ENCODE measurements at places on chromosomes 11 and 22.
A peak's percentile ranks its signal among the peaks of the same experiment; 100 is the strongest.

GRCh38 chr11:71518506-71519471 lies 8.3 kb upstream of the KRTAP5-7 start:
- no peaks in the 10 kb centered on the region for H3K27me3 ChIP-seq
- no peak overlapping the region for H3K27ac ChIP-seq
- DNase-seq: no peak

GRCh38 chr11:86156397-86156955 lies 87.6 kb upstream of the PICALM start:
- no peak overlapping the region for H3K27ac ChIP-seq
- no peaks in the 10 kb centered on the region for H3K36me3 ChIP-seq
- no peak overlapping the region for H3K4me3 ChIP-seq
- no peak for DNase-seq
- peaks cover 2% of the 10 kb centered on the region for H3K27me3 ChIP-seq
- peaks cover 12% of the 10 kb centered on the region for H3K4me1 ChIP-seq

- no peaks in the 10 kb centered on the region for H3K36me3 ChIP-seq
- DNase-seq: no peak
- H3K4me1 ChIP-seq: peaks cover 72% of the 10 kb centered on the region
- H3K4me3 ChIP-seq: no peak overlapping the region
- H3K27ac ChIP-seq: peak overlapping the region; percentile 50
Measured at GRCh38 chr11:95676308-95676707, 113.3 kb downstream of the FAM76B start.

- DNase-seq: no peak
- H3K27ac ChIP-seq: no peak overlapping the region
- no peaks in the 10 kb centered on the region for H3K4me1 ChIP-seq
- no peak overlapping the region for H3K4me3 ChIP-seq
- H3K36me3 ChIP-seq: no peaks in the 10 kb centered on the region
Measured at GRCh38 chr22:48881326-48881980, 946.2 kb downstream of the BRD1 start.

- no peaks in the 10 kb centered on the region for H3K27me3 ChIP-seq
- no peak overlapping the region for H3K4me3 ChIP-seq
- peaks cover 27% of the 10 kb centered on the region for H3K4me1 ChIP-seq
- H3K36me3 ChIP-seq: no peaks in the 10 kb centered on the region
Measured at GRCh38 chr11:6377902-6378639, 12.2 kb upstream of the SMPD1 start.

- H3K36me3 ChIP-seq: peaks cover 7% of the 10 kb centered on the region
- no peak for DNase-seq
- H3K27ac ChIP-seq: peak overlapping the region; percentile 28
- H3K27me3 ChIP-seq: no peaks in the 10 kb centered on the region
- H3K4me1 ChIP-seq: peaks cover 80% of the 10 kb centered on the region
Measured at GRCh38 chr22:40237241-40237640, 59.5 kb downstream of the TNRC6B start.

DNA sequence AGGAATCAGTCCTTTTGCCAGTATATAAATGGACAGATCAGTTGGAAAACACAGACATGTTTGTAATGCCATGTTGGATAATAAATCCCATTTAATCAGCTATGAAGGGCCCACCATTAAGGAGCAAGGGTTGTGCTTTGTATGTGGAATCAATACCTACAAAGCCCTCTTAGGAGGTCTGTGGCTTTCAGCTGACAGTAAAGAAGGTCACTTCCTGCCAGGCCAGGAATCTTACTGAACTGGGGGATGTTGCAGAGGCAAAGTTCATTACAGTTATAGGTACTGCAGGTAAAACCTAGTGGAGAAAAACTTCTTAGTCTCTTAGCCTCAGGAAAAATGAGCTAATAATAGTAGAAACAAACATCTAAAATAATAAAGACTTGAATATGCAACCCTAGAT lies 129.5 kb downstream of the FAM76B start:
- H3K36me3 ChIP-seq: no peaks in the 10 kb centered on the region
- no peak overlapping the region for H3K27ac ChIP-seq
- H3K27me3 ChIP-seq: no peaks in the 10 kb centered on the region
- no peak overlapping the region for H3K4me3 ChIP-seq

DNA sequence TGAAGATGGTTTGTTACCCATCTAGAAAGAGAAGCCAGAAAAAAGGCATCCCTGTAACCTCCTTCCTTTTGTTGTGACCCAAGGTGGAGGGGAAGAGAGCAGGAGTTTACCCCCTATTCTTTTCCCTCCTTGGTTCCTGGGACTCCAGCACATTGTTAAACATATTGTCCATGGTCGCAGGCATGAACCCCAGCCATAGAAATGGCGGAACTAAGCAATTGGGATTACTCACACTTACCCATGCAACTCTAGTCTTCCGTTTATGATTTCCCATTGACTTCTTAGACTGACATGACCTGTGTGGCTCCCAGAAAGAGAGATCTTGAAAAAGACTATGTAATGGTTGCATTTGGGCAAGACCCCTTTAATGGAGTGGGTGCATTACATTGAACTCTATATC lies 45.4 kb downstream of the OR4C46 start:
- H3K4me3 ChIP-seq: no peak overlapping the region
- no peaks in the 10 kb centered on the region for H3K4me1 ChIP-seq
- no peak overlapping the region for H3K27ac ChIP-seq
- H3K27me3 ChIP-seq: no peaks in the 10 kb centered on the region

- no peak for DNase-seq
- no peaks in the 10 kb centered on the region for H3K27me3 ChIP-seq
- peaks cover 29% of the 10 kb centered on the region for H3K36me3 ChIP-seq
- no peaks in the 10 kb centered on the region for H3K4me1 ChIP-seq
- H3K4me3 ChIP-seq: no peak overlapping the region
Measured at GRCh38 chr22:21970037-21970799, 12.4 kb downstream of the TOP3B start.

- H3K27ac ChIP-seq: no peak overlapping the region
- peaks cover 4% of the 10 kb centered on the region for H3K36me3 ChIP-seq
- no peaks in the 10 kb centered on the region for H3K4me1 ChIP-seq
- H3K27me3 ChIP-seq: no peaks in the 10 kb centered on the region
- DNase-seq: no peak
Measured at GRCh38 chr22:42134100-42135020, 3.8 kb upstream of the CYP2D6 start.

- no peak overlapping the region for H3K27ac ChIP-seq
- H3K27me3 ChIP-seq: no peaks in the 10 kb centered on the region
- H3K36me3 ChIP-seq: no peaks in the 10 kb centered on the region
- H3K4me1 ChIP-seq: no peaks in the 10 kb centered on the region
- no peak overlapping the region for H3K4me3 ChIP-seq
Measured at GRCh38 chr11:41665441-41666360, 206.2 kb upstream of the LRRC4C start.

DNA sequence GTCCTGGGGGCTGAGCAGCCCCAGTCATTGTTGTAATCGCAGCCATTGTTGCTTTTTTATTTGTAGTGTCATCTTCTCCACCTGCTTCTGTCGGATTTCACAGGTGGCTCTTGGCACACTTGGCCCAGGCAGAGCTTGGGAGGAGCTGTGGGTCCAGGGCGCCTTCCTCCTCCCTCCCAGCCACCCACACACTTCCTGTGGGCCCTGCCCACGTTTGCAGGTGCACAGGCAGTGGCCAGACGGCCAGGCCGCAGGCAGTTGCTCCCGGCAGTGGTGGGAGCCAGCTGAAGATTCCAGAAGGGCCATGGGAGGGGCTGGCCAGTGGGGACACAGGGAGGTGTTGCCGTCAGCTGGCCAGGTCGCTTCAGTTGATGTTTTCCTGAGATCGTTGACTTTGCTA lies 1191.9 kb downstream of the BRD1 start:
- H3K4me1 ChIP-seq: peaks cover 14% of the 10 kb centered on the region
- no peak overlapping the region for H3K27ac ChIP-seq
- no peaks in the 10 kb centered on the region for H3K27me3 ChIP-seq

DNA sequence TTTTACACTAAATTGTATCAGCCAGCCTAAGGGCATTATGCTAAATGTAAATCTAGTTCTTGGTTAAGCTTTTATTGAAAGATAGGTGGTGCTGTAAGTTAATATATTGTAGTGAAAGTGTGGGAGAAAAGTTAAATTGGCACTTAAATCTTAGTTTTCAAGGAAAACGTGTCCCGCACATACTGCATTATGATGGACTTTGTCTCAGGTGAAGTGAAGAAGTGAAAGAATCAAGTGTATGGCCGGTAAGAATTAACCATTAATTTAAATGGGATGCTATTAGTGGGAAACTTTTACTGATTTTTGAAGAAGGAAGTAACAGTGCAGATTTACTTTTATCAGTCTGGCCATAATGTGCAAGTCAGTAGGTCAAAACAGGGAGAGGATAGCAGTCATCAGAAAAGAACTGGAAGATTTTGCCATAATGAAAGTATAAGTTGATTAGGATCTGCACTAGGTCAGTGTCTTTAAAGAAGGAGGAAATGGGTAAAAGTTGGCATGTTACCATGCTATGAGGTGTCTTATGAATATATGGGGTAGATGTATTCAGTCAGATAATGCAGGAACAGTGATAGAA lies 81.6 kb downstream of the PDHX start:
- no peak for DNase-seq
- H3K4me3 ChIP-seq: no peak overlapping the region
- H3K36me3 ChIP-seq: no peaks in the 10 kb centered on the region
- H3K27me3 ChIP-seq: no peaks in the 10 kb centered on the region
- H3K4me1 ChIP-seq: peaks cover 30% of the 10 kb centered on the region

GRCh38 chr11:4068962-4069361 lies 25.6 kb upstream of the RRM1 start:
- peaks cover 10% of the 10 kb centered on the region for H3K36me3 ChIP-seq
- H3K27me3 ChIP-seq: no peaks in the 10 kb centered on the region
- H3K4me3 ChIP-seq: no peak overlapping the region

DNA sequence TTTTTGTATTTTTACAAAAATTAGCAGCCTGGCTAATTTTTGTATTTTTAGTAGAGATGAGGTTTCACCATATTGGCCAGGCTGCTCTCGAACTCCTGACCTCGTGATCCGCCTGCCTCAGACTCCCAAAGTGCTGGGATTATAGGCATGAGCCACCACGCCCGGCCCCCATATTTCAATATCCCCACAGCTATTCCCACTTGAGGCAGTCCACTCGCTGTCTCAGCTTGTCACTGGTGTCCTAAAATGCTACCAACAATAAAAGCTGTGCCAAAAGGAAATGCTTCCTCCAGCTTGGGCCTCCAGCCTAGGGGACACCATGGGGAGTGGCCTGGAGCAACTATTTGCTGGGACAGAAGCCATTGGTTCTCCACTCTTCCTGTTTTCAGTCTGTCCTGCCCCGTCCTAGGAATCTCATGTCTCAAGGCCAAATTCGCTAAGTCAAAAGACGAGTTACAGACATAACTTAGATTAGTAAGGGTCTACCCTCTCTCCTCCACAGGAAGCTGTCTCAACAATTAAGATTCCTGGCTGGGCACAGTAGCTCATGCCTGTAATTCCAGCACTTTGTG lies 7.3 kb upstream of the SPINDOC start:
- no peak for DNase-seq
- H3K27me3 ChIP-seq: no peaks in the 10 kb centered on the region
- no peaks in the 10 kb centered on the region for H3K4me1 ChIP-seq
- H3K36me3 ChIP-seq: no peaks in the 10 kb centered on the region

- H3K27me3 ChIP-seq: no peaks in the 10 kb centered on the region
- H3K27ac ChIP-seq: peak overlapping the region; percentile 98
- peak overlapping the region; percentile 95 for H3K4me3 ChIP-seq
- peaks cover 46% of the 10 kb centered on the region for H3K4me1 ChIP-seq
- DNase-seq: peak; percentile 73
Measured at GRCh38 chr11:118398791-118399559, 2.4 kb upstream of the ATP5MG start.

DNA sequence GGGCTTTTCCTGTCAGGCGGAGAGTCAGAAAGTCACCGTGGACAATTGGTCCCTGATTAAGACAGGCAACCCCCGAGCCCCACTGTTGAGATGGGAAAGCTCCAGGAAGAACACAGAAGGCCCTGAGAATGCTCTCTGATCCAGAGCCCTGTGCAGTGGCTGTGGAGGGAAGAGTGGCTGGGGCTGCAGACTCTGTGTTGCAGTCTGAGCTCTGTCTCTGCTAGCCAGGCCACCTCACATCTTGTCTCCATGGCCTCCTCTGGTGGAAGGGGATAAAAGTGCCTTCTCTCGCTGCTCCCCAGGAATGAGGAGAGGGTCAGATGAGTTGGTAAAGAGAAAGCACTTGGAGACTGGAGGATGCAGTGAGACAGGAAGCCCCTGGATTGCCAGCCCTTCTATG lies 141.2 kb downstream of the CEP164 start:
- no peak for DNase-seq
- no peak overlapping the region for H3K4me3 ChIP-seq
- no peaks in the 10 kb centered on the region for H3K36me3 ChIP-seq
- H3K27ac ChIP-seq: no peak overlapping the region

DNA sequence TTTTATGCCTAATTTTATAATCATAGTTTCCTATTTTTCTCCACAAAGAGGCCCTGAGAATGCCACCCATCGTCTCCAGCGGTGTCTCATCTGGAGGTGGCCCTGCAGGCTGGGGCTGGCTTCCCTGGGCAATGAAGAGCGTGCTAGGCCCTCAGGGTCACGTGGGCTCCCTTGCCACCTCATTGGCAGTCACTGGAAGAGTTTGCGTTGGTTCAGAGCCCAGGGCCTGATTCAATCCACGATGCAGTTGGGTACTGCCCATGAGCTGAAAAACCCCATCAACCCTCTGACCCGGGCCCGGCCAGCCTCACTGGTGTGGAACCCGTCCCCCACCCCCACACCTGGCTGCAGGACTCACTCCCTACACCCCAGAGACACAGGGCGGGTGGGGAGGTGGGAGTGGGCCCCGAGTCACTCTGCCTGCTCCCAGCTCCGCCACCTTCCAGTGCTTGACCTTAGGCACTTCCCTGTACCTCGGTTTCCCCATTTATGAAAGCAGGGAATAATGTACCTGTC lies 43.4 kb upstream of the A4GALT start:
- DNase-seq: no peak
- H3K36me3 ChIP-seq: no peaks in the 10 kb centered on the region
- H3K27me3 ChIP-seq: no peaks in the 10 kb centered on the region

DNA sequence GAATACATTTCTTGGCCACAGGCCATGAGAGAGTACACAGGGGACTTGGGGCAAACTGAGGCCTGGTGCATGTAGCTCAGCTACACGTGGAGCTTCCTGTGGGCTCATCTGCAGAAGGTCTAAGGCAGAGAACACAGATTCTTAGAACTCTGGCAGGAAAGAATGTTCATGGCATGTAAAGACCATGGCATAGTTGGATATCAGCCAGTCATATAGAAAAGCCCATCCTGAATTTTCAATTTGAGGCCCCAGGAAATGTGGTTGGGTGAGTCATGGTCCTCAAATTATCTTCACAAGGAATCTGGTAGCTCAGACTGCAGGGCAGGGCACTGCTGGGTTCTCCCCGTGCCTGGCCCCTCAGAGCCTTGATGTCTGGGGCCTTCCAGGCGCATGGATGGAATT lies 13.7 kb upstream of the ST3GAL4 start:
- peaks cover 23% of the 10 kb centered on the region for H3K4me1 ChIP-seq
- no peak overlapping the region for H3K4me3 ChIP-seq
- no peaks in the 10 kb centered on the region for H3K27me3 ChIP-seq
- H3K36me3 ChIP-seq: peaks cover 14% of the 10 kb centered on the region

- no peak overlapping the region for H3K4me3 ChIP-seq
- peaks cover 3% of the 10 kb centered on the region for H3K4me1 ChIP-seq
- no peak for DNase-seq
- no peak overlapping the region for H3K27ac ChIP-seq
- peaks cover 15% of the 10 kb centered on the region for H3K36me3 ChIP-seq
Measured at GRCh38 chr11:512761-513595, 5.9 kb upstream of the RNH1 start.

Measured in activated naive CD4-positive, alpha-beta T cell treated with anti-CD3 and anti-CD28 coated beads for 36 hours (primary cell).